ENCODE measurements at places on chromosomes 5 and 9.

DNA sequence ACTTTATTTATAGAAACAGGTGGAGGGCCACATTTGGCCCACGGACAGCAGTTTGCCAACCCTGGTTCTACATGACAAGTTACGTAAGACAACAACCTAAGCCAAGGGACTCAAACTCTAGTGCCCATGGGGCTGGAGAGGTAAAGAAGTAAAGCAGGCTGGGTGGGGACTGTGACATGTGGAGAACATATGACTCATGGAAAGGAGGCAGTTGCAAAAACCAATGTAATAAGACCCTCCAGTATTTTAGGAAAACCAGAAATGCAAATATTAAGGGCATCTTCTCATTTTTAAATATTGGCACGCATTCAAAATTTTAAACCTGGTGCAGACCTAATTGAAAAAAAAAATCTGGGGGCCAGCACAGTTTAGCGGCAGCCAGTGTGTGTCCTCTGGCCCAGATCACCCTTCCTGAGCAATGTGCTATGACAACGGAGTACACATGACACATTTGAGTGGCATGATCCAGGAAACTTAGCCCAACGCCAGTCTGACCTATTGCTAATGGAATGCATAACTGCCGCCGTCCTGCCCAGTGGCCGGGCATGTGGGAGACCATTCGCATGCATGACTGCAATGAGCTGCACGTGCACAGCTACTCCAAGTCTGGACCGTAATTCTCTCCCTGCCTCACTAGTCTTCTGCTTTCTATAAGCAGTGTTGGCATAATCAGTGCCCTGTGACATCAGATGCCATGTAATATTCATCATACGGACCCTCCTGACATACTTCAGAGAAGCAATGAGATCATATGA is 97.2 kb downstream of the SH3TC2 start:
- DNase-seq, result no peak

- DNase-seq, result no peak
These were observed 2.7 kb downstream of the SLC34A3 start for GRCh38 chr9:137233143-137233980.

- DNase-seq, result no peak
These were observed 49.9 kb upstream of the ZNF622 start for GRCh38 chr5:16515532-16515931.

DNA sequence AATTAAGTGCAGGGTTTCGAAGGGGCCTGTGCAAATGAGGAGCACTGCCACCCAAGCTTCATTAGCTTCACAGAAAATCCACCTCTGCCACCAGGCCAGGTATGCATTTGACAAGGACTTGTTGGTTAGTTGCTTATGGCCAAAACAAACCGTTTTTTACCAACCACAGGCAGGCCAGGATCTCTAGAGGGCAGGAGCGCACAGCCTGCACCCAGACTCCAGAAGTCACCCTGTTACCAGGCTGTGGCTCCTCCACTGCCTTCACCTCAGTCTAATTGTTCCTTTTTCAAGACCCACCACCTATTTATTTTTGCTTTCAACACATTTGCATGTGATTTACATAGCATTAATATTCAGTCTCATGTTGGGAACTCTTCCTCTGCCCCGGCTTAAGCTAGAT is 78.3 kb upstream of the HSPA9 start:
- no peak for DNase-seq

- DNase-seq, result no peak
These were observed 112.2 kb upstream of the LHFPL2 start for GRCh38 chr5:78760770-78761169.

DNA sequence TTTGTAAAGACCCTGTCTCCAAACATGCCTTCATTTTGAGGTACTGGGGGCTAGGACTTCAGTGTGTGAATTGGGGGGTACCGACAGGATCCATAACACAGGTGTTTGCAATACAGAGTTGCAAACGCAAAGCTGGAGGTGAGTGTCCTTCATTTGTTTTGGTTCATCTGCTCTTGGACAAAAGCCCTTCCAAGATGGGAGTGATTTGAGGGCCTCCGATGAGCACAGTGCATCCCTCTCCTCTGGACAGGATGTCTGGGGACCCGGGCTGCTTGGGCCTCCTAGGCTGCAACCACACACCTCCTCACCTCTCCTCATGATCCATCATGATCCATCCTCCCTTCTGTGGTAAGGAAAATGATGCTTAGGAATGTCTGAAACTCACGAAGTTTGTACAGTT is 23.8 kb downstream of the FGD3 start:
- DNase-seq, result no peak

DNA sequence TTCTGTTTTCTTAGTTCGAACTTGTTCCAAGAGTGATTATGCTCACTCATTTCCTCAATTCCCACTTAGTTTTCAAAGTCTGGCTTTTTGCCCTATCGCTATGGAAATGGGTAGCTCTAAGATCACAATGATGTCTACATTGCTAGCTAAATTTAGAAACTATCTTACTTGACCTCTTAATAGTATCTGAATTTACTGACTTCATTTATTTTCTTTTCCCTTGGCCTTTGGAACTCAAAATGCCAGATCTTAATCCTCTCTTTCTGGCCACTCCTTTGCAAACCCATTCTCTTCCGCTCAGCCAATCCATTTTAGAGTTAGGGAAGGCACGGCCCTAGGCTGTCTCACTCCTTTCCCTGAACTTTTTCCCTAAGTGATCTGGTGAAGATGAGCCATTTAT is 137.0 kb downstream of the FER start:
- no peak for DNase-seq

DNA sequence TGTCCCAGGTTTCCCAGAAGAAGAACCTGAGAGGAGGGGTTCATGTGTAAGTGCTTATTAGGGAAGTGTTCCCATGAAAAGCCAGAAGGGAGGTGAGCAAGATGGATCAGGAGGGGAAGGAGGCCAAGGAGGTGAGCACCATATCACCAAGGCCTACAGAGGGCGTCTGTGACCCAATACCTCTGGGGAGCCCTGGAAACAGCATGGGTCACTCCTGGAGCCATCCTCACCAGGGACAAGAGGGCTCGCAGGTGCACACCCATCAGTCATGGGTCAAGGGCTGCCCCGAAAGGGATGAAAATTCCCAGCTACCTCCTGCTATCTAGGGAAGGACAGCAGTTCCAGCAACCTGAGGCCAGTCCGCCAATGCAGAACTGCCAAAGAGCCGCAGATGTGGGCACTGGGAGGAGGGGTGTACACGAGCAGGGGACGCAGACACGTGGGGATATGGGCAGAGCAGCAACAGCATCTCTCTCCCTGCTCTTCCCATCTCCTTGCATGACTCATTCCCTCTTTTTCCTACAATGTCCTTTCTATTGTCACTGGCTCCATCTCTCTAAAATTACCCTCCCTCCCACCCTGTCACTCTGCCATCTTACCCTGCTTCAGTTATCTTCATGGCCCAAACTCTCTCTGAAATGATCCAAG is 167.6 kb upstream of the FSTL4 start:
- DNase-seq, result no peak

GRCh38 chr5:157575381-157576020 is at the start of gene ADAM19:
TSS of gene ADAM19 (minus strand) at chr5:157575775. CDS start at chr5:157575696, 79 bp downstream.
- DNase-seq, result peak; percentile 48

DNA sequence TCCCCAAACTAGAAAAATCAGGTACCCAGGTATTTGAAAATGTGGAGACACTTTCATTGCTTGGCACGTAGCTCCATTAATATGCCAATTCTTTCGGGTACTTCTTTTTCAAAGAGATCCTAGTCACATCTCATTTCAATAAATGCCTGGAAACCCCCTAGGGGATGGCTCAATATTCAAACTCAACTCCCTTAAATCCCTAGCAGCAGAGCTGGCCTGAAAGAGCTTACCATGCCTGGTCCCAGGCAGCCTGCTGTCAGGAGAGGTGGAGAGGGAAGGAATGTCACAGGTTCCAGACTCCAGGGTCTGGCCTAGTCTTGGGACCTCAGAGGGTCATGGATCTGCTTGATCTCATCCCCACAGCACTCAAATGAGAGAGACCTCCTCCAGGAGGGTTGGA is 187.1 kb downstream of the SPOCK1 start:
- no peak for DNase-seq

DNA sequence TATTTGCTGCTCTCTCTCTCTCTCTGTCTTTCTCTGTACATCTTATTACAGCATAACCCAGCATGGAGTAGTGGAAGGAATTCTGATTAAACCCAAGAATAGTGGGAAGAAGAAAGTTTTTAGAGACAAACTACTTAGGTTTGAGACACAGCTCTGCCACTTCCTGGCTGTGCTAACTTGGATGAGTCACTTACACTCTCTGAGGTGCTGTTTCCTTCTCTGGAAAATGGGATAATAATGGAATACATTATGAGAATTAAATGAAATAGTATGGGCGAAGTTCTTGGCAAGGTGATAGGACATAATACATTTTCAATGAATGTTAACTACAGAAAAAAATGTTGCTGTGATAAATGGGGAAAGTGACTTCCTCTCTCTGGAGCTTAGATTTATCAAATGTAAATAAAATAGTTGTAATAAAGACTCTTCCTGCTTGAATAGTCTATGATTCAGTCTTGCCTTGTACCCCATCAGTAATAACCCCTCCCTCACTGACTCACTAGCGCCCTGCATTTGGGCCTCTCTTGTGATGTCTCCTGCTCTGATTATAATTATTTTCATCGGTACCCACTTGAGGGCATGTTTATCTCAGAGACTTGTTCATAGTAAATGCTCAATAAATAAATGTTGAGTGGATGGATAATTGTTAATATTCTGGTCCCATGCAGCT is 27.6 kb downstream of the KIF4B start:
- no peak for DNase-seq

- DNase-seq, result no peak
These were observed 363.7 kb downstream of the CSNK1G3 start for GRCh38 chr5:123875561-123876275.

DNA sequence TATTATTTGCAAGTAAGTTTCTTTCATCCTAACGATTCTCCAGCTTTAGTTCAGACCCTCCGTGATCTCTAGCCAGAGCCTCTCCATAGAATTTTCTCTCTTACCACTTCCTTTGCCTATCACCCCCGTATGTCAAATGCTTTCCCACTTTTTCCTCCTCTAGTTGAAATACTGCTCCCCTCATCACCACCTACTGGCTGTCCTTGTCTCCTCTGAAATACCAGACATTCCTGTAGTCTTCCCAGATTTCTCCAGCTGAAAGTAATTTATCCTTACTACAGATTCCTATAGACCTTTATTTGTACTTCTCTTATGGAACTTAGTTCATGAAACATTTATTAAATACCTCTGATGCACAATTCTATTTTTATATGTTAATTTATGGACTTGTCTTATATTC is 36.0 kb upstream of the GLIPR2 start:
- no peak for DNase-seq

- no peak for DNase-seq
These were observed 74.9 kb upstream of the TNFSF8 start for GRCh38 chr9:115005322-115005721.

GRCh38 chr9:131734781-131735180 is 5.1 kb downstream of the RAPGEF1 start:
- DNase-seq, result no peak

DNA sequence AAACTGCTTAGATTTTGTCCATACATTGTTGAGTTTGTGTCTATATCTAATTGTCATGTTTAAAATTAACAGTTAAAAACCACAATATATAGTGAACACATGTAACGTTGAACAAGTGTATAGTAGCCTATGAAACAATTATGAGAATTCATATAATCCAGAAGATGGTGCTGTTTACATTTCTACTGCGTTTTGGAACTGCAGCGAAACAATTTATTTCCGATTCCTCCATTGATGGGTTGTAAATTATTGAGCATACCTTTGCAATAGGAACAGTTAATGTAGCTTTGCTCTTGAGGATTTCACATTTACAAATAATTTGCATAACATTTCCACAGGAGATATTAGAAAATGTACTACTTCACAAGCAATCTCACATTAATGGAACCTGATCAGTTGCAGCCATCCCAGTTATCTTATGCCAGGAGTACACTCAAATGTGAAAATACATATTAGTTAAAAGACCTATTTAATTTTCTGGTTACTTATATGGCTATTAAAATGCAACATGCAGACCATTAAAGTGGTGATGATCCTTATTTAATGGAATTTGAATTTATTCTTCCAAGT is 411.8 kb downstream of the CDH10 start:
- DNase-seq, result no peak

DNA sequence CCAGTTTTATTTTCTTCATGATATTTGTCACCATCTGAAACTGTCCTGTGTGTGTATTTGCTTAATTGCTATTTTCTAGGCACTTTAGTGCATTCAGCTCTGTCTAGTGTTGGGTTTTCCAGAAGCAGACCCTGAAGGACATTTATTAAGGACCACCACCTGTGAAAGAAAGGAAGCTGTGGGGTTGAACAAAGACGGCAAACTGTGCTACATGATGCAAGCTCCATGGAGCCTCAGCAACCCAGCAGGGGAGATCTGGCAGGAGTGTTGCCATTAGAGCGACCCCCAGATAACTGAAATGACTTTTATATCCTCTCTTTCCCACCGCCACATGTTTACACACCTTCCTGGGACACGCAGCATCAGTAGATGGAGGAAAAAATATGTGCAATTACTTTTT is 125.5 kb downstream of the GABRB2 start:
- no peak for DNase-seq

- DNase-seq, result no peak
These were observed 465.3 kb upstream of the CLINT1 start for GRCh38 chr5:158324236-158324635.

DNA sequence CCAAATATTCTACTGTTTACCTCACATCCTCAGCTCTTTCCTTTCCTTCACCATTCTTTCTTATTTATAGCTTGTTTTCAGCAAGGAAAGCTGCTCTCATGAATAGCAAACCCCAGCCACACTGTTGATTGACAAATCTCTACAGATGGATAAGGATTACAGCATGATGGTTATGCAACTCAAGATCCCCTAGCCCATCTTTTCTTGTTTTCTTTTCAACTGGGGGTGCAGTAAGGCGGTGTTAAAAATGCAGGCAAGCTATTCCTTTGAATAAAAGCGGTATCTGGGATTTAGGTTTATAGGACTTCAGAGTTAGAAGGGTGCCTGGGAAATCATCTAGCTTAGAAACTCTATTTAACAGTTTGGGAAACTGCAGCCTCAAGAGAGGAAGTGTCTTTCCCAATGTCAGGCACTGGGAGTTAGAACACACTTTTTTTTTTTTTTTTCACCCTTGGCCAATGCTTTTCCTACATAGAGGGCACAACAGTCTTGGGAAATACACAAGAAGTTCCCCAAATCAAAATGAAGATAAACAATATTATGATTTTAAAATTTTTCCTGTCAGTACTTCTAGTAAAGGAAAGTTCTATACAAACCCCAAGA is 2.6 kb downstream of the SPARC start:
- DNase-seq, result no peak

DNA sequence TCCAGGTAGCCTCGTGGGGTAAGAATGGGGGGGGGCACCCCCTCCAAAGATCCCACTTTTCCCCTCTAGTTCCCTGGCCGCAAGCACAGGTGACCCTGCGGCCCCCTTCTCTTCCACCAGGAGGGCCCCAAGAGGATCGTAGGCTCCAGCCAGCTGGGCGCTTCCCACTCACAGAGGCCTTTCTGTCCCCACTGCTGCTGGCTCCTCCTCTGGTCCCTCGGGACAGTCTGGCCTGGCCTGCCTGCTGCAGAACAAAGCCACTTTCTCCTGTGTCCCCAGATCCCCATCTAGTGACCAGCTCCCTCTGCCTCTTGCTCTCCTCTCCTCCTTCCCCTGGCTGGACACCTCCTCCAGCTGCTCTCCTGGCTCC is 534 bp upstream of the SAPCD2 start:
- DNase-seq, result no peak
